ENCODE measurements at places on chromosomes 1 and 21.

- no peak for DNase-seq
These were observed 83.9 kb downstream of the MT1HL1 start for GRCh38 chr1:236920286-236920894.

DNA sequence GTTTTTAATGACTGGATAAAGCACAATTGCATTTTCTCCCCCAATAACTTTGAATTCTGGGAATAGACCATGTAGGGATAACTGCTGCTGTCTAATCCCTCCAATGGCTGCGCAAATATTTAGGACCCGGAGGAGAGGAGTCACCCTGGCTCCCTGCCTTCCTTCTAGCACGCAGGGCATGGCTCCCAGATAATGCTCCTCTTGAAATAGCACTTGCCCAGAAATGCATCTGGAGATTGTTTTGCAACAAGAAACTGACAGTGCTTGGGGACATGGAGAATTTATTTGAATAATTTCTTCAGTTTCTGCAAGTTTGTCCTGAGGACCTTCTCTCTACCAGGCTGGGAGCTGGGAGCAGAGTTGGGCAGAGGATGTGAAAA, 83.5 kb downstream of the MAN1C1 start:
- DNase-seq, result no peak

- DNase-seq, result no peak
These were observed 24.9 kb downstream of the VANGL1 start for GRCh38 chr1:115666702-115667101.

- DNase-seq, result peak; percentile 65
These were observed 30.1 kb downstream of the EDN2 start for GRCh38 chr1:41454406-41454805.

- DNase-seq, result no peak
These were observed at the start of gene TP73 for GRCh38 chr1:3651930-3652547. Gene TP73, plus strand, starts transcription at chr1:3652516. Its CDS starts 29,850 bp downstream, at chr1:3682366.

DNA sequence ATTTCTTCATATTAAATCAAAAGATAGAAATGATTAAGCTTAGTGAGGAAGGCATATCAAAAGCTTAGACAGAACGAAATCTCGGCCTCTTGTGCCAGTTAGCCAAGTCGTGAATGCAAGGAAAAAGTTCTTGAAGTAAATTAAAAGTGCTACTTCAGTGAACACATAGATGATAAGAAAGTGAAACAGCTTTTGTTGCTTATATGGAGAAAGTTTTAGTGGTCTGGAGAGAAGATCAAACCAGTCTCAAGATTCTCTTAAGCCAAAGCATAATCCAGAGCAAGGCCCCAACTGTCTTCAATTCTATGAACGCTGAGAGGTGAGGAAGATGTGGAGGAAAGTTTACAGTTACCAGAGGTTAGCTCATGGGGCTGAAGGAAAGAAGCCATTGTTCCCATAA, 88.4 kb downstream of the ADGRL2 start:
- DNase-seq, result no peak

DNA sequence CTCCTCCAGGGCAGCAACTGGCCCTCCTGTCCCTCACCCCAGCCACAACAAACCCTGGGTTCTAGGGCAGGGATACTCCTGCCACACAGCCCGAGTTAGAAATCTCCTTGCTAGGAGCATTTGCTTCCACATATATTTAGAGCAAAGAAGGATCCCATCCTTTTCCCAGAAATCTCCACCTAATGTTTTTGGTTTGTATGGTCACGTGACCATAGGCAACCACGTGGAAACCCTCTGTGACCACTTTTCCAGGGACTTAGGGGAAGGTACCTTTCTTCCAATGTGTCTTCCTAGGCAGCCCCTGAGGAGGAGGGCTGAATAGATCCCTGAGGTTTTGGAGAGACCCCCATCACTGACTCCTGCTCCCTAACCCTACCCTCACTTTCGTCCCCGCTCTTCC, 25.5 kb downstream of the VANGL2 start:
- no peak for DNase-seq

GRCh38 chr1:9494936-9495758, 44.1 kb upstream of the SLC25A33 start:
- DNase-seq, result peak; percentile 62

- DNase-seq, result no peak
These were observed 150.7 kb downstream of the BACH1 start for GRCh38 chr21:29449306-29449950.

DNA sequence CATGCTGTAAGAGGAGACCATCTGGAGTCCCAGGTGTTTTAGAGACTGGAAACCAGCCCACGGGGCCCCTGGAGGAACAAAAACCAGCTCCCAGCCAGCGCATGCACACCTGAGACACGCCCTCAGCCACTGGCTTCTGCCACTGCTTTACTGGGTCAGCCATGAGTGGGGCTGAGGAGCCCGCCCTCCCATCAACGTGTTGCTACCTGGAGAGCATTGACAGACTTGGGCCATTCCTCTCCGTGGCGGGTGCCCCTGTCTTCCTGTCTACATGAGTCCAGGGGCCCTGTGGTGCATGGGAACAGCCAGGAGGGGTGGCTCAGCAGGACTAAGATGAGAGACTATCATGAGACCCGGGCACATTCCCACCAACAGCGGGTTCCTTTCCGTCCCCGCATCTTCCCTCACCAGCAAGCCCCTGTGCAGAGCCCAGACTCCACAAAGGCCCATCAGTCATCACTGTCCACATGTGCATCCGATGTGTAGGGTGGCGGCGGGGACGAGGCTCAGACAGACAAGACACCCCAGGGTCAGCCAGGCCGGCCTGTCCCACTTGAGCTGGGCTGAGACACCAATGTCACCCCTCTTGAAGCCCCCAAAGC, 45.4 kb upstream of the POFUT2 start:
- no peak for DNase-seq

DNA sequence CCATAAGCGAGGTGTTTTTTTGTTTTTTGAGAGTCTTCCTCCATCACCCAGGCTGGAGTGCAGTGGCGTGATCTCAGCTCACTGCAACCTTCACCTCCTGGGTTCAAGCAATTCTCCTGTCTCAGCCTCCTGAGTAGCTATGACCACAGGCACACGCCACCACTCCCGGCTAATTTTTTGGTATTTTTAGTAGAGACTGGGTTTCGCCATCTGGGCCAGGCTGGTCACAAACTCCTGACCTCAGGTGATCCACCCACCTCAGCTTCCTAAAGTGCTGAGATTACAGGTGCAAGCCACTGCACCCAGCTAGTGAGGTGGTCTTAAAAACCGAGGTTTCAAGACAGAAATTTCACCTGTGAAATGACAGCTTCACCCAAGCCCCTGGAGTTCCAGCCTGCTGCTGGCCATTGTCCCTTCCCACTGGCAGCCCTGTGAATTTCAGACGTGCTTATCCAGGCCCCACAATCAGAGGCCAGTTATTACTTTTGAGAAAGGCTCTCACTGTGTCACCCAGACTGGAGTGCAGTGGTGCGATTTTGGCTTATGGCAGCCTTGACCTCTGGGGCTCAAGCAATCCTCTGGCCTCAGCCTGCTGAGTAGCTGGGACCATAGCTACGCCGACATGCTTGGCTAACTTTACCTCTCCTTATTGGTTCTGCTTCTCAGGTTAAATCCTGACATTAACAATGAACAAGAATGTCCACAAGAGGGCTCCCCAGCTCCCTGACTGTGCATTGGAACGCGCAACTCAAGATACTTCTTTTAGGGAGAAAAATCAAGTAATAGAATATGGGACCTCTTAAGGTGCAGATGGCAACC, 19.4 kb downstream of the ENO1 start:
- no peak for DNase-seq

DNA sequence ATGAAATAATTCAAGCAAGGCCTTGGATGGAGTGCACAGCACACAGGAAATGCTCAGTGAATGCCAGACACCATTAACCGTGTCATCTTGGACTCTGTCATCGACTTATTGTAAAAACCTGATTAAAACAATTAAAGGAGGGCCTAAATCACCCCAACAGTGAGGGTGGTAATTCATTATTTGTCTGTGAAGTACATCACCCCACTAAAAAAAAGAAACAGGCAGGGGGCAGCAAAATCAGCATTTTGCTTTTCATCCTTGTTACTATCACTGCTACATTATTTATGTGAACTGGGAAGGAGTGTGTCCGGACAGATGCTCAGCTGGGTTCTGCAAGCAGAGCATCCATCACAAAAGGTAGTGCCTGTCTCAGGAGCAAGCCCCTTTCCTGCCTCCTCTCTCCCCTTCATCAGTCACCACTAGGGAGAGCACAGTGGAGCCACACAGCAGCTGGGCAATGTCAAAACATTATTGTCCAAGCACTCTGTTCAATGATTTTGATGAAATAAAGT, 98.5 kb downstream of the RERE start:
- no peak for DNase-seq

- peak; percentile 7 for DNase-seq
These were observed 532 bp downstream of the ERO1B start for GRCh38 chr1:236281198-236281653.

- no peak for DNase-seq
These were observed 598.5 kb upstream of the USP24 start for GRCh38 chr1:55813618-55814017.

DNA sequence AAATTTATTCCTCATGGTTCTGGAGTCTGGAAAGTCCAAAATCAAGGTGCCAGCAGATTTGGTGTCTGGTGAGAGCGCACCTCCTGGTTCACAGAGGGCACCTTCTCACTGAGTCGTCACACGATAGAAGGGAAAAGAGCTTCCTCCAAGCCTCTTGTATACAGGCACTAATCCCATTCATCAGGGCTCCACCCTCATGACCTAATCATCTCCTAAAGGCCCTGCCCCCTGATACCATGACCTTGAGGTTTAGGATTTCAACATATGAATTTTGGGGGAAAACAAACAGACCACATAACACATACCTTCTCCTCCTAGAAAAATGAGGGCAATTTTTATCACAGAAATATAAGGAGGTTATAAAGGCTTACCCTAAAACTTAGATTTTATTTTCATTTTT, 88.0 kb upstream of the NFIA start:
- no peak for DNase-seq

GRCh38 chr1:58983162-58983561, 199.3 kb upstream of the JUN start:
- DNase-seq, result no peak

- no peak for DNase-seq
These were observed 65.5 kb downstream of the CASZ1 start for GRCh38 chr1:10730985-10731384.

DNA sequence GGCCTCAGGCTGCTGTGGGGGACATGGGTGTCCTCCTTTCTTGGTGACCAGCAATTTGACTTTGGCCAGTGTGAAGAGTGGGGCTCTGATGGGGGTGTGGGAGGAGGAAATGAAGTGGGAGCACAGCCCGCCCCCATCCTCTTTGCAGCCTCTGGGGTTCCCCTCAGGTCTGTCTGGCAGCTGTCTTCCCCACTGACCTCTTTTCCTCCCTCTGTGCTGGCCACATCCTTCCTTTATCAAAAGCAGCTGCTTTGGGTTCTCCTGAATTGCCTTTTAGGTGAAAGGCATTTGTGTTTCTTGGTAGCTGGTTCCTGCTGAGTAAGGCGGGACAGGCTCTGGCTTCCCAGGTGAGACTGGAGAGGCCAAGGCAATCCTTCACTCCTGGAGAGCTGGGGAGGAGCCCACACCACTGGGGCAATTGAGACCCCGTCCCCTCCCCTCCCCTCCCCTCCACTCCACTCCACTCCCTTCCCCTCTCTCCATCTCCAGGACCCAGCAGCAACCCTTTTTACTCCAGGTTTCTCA, 24.9 kb downstream of the PCAT6 start:
- DNase-seq, result no peak

GRCh38 chr1:200741551-200742207, 3.0 kb downstream of the CAMSAP2 start:
- DNase-seq, result no peak

DNA sequence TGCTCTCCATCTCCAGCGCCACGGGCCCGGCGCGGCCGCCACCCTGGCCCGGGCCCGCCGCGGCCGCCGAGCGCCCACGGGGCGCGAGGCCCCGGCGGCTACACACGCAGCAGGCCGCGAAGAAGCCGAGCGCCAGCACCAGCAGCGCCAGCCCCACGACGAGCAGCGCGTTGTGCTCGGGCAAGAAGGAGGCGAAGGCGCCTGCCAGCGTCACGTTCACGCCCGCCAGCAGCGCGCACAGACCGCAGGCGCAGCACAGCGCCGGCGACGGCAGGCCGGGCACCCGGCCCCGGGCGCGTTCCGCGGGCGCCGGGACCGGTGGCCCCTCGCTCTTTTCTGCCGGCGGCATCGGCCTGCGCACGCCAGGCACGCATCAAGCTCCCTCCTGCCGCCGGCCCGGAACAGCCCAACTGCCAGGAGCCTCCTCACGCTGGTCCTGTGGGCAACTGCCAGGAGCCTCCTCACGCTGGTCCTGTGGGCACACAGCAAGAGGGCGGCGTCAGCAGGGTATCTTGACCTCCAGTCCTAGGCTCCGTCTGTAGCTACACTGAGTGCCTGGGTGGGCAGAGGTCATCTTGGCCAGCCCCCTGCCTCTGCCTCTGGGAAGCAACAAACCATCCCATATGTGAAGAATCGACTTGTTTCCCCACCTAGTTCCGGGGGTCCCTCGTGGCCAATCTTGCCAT, 18.1 kb downstream of the KNCN start:
- DNase-seq, result peak; percentile 72

- DNase-seq, result no peak
These were observed 598.4 kb downstream of the RWDD3 start for GRCh38 chr1:95832370-95832769.

DNA sequence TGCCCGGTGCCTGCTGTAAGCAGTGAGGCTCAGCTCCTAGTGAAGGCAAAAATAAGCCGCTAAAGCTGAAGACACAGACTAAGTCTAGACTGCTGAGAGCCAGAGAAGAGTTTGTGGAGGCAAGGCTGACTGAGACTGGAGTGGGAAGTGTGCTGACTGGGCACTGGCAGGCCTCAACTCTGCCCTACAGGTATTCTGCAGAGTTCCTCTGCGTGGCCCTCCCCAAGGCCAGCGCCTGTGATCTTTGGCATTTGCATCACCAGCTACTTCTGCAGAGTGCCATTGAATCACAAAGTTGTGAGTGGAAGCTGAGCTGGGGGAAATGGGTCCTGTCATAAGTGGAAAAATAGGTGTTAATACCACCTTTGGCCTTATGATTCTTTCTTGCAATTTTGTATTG, 905.7 kb downstream of the PLA2G4A start:
- DNase-seq, result no peak

DNA sequence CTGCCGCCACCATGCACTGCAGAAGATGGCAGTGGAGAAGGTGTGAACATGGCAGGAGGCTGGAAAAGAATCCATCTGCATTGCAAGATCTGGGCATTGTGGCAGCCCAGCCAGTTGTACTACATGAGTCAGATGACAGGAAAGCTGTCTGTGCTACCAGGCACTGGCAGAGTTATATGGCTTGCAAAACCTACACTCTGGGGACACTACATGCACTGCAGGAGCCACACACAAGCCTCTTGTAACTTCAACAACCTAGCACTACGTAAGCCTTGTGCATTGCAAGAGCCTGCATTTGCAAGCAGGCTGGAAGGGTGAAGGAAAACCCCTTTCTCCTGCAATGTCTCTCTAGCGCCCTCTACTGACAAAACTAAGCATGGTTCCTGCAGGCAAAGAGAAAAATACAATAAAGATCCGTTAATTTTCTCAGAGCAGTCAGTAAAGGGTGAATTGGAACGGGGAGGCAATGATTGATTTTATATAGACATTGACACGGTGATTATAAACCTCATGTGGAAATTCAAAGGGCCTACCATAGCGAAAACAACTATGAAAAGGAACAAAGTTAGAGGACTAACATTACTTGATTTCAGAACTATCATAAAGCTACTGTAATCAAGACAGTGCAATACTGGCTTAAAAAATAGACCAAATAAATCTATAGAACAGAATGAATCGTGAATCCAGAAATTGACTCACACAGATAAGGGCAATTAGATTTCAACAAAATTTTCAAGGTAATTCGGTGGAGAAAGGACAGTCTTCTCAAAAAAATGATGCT, 26.2 kb upstream of the DYNLT5 start:
- no peak for DNase-seq
